HuH-7.5 (cell line): ENCODE measurements at places on chromosomes 11 and 22.

GRCh38 chr11:20134991-20135736, 25.1 kb downstream of the DBX1 start:
- DNase-seq: no peak

DNA sequence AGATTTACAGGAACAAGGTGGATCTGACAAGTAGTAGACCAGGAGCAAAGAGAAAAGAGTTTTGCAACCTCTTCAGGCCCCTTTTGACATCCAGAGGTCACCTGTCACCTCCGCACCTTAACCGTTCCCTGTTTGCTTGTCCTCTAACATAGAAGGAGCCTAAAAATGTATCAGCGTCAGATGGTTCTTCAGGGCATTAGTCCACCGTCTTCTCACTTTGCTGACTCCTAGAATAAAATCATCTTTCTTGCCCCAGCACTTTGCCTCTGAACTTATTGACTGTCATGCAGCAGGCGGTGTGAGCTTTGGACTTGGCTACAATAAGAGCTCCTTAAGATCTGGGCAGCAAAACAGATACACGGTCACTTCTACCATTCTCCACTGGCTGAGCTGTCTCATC, 339.7 kb upstream of the B3GAT1 start:
- no peak for DNase-seq

- no peak for DNase-seq
These were observed 60.9 kb upstream of the CLMP start for GRCh38 chr11:123255909-123256308.

- no peak for DNase-seq
These were observed 70.6 kb downstream of the CTSC start for GRCh38 chr11:88266919-88267318.

DNA sequence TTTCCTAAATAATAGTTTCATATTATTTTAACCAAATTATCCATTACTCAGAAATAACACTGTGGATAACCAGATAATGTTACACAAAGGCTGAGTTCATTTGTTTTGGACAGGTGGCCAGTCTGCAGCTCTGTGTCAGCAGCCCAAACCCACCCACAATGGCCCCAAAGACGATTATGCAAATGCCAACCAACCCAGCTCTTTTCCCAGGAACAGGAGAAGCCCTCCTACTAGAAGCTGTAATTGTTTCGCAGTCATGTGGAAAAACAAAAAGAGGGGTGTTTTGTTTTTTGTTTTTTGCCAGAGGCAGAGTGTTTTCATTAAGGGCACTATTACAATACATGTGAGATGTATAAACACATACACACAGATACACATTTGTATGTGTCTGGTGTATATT, 102.1 kb downstream of the FCHSD2 start:
- DNase-seq: no peak

DNA sequence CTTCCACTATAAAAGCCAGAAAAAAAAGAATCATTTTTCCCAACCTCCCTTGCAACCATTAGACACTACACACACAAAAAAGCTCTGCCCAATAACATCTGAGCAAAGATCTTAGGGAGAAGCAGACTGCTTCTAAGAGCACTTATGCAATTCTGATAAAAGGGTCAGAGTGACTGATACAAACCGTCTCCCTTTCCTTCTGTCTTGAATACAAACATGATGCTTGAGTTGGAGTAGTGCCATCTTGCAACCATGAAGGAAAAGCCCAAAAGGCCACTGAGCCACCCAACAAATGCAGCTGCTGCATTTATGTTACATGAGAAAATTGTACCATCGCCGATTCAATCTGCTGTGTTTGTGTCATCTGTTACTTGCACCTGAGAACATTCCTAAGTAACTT, 47.6 kb upstream of the EED start:
- no peak for DNase-seq

DNA sequence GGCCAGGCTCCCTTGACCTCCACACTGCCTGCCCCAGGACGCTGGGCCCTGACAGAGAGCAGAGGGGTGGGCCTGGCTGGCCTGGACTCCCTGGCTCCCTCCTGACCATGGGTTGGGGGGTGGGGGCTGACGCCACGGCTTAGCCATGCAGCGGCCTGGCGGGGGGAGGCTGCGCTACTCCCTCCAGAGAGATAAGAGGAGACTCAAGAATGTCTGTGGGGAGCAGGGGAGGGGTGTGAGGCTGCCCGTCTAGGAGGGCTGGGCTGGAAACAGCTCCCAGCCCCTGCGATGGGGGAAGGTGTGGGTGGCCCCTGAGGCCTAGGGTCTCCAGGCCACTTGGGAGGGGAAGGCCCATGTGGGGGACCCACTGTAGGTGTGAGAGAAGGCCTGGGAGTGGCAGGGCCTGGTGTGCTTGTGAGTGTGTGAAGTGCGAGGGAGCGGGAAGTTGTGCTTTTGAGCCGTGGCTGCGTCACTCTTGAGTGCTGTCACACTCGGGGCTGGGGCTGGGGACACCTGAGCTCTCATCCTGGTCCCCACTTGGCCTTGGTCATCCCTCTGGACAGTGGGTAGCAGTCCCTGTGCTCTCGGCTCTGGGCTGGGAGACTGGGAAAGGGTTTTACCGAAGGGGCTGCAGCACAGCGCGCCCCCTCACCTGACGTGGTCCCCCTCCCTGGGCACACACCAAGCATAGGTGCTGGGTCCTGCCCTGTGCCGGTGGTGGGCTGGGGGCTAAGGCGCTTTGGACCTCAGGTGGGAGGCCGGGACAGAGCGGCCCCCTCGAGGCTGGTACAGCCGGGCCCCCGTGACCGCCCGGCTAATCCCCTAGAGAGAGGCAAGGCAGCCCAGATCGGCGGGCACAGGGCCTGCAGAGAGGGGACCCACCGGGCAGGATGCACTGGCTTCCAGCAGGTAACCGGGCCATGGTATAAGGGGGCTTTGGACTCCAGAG, 2.4 kb downstream of the MYRF start:
- DNase-seq: no peak

- no peak for DNase-seq
These were observed 1.8 kb upstream of the TALDO1 start for GRCh38 chr11:745428-745827.

DNA sequence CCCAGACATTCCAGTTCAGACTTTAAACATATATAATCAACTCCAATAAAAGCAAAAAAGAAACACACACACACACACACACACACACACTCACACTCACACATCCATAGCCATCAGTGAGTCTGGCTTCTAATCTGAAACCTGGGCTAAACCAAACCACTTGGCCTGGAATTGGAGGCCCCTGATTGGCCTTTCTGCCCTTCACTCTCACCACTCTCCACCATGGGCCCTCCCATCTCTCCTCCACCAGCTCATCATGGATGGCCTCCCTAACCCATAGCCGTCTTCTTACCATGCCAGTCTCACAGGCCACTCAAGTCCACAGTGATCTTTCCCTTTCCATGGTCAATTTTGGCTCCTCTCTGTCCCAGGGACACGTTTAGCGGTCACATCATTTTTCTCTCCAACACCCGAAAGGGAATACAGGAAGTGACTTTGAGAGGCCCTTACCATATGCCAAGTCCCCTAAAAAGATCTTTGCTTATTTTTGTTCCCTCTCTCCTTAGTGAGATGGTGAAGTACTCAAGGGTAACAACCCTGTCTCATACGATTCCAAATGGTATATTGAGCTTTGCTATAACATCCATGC, 66.6 kb downstream of the ENDOD1 start:
- DNase-seq: no peak

GRCh38 chr22:38468443-38469305, 778 bp downstream of the KDELR3 start:
- DNase-seq: no peak

GRCh38 chr22:35470903-35471321, 69.7 kb upstream of the RASD2 start:
- no peak for DNase-seq

- DNase-seq: no peak
These were observed 462.6 kb downstream of the BUD13 start for GRCh38 chr11:116310226-116310625.

- no peak for DNase-seq
These were observed 66.0 kb upstream of the PPARA start for GRCh38 chr22:46084376-46084775.

DNA sequence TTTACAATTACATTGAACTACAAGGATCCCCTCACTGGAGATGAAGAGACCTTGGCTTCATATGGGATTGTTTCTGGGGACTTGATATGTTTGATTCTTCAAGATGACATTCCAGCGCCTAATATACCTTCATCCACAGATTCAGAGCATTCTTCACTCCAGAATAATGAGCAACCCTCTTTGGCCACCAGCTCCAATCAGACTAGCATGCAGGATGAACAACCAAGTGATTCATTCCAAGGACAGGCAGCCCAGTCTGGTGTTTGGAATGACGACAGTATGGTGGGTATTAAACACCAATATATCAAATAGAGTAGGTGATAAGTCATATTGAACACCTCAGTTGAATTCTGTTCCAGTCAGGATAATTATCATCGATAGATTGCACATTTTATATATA, 4.4 kb downstream of the FBXO7 start:
- DNase-seq: no peak

- no peak for DNase-seq
These were observed 90.0 kb downstream of the TSPAN18 start for GRCh38 chr11:44816761-44817160.

DNA sequence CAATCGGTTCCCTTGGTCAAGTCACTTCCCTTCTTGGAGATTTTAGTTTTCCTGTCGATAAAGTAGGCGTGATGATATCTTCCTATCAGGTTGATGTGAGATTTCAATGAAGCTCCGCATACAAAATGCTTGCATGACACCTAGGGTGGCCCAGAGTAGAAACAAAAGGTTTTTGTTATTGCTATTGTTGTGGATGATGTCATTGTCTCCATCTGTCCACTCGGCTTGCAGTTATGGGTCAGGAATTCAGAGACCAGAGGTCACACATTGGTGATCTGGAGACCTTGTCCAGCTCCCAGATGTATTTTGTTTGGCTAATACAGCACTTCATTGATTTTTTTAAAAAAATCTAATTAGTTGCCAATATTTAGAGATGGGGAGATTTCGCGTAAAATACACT, 382.1 kb downstream of the MN1 start:
- DNase-seq: no peak

GRCh38 chr11:69104212-69104855, 51.4 kb upstream of the SMIM38 start:
- DNase-seq: no peak

DNA sequence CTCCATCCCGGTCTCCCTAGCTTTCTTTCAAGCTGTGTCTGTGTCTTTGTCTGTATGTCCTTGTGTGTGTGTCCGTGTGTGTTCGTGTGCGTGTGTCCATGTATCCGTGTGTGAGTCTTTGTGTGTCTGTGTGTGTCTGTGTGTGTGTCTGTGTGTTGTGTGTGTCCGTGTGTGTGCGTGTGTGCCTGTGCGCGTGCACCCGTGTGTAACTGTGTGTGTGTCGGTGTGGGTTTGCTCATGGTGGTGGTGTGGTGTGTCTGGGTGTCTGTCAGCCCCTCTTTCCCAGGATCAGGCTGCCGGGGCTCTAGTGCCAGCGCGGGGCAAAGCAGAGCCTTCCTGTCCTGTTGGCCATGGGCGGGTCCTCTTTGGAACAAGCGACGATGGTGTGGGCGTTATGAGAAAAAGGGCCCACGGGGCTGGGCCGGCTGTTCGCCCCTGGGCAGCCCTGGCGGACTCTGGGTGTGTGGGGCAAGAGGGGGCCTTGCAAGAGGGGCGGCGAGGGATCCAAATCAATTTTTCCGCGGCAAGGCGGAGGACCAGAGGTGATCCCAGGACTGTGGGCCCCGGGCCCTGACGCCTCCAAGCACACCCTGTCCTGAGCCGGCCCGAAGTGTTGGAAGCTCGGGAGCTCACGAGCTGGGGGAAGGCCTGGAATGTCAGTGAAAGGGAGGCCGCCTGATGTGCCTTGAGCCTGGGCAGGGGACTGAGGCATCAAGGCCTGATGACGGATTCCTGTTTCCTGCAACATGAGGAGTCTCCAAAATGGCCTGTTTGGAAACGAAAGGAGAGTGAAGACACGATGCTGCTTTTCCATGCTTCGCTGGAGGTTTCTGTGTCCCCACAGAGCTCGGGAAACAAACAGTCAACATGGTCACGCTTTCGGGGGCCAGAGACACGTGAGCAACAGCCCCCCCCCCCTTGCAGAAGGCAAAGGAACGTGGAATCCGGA, 3929.2 kb upstream of the OR11H1 start:
- DNase-seq: no peak

- no peak for DNase-seq
These were observed 23.1 kb upstream of the TP53I11 start for GRCh38 chr11:44973632-44974401.
